CD4-positive, alpha-beta T cell treated with Interleukin-6 at 100 ng/mL for 8 hours (primary cell): ENCODE measurements at places on chromosomes 7 and 10.

DNA sequence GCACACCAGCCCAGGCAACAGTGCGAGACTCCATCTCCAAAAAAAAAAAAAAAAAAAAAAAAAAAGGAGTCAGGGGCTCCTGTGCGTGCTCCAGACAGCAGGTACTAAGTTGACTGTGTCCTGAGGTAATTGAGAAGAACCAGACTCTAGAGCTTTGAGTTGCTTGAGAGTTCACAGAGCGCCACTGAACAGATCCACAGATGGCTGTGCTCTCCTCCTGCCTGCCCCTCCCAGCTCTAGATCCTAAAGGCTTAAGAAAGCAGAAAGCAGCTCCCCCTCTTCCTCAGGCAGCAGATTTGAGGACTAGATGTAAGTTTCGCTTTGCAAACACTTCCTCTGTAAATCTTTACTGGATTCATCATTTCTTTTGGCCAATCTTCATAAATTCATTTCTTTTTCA, 38.7 kb downstream of the SHH start:
- no peak for DNase-seq

DNA sequence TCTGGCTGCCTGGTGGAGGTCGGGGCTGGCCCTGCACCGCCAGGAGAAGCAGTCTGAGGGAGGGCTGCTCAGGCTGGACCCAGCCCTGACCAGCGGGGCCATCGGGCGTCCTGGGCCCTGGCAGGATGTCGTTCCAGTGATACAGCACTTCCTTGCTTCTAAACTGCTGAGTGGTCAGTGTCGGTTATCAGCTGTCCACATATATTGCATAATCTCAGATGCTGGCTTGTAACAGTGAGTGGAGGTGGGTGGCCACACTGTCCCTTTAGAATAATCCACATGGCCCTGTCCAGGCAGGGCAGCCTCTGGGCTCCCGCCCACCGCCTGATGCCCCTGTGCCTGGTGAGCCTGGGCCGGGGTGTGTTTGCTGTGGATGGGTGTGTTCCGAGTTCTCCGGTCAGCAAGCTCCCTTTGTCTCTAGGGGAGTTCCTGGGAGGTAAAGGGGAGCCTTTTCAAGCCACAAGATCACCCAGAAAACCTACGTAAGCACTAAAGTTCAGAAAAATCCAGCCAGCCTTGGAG, 86.1 kb downstream of the LHPP start:
- no peak for DNase-seq

- DNase-seq: no peak
Observed at GRCh38 chr7:23264916-23265458, 18.4 kb downstream of the GPNMB start.

DNA sequence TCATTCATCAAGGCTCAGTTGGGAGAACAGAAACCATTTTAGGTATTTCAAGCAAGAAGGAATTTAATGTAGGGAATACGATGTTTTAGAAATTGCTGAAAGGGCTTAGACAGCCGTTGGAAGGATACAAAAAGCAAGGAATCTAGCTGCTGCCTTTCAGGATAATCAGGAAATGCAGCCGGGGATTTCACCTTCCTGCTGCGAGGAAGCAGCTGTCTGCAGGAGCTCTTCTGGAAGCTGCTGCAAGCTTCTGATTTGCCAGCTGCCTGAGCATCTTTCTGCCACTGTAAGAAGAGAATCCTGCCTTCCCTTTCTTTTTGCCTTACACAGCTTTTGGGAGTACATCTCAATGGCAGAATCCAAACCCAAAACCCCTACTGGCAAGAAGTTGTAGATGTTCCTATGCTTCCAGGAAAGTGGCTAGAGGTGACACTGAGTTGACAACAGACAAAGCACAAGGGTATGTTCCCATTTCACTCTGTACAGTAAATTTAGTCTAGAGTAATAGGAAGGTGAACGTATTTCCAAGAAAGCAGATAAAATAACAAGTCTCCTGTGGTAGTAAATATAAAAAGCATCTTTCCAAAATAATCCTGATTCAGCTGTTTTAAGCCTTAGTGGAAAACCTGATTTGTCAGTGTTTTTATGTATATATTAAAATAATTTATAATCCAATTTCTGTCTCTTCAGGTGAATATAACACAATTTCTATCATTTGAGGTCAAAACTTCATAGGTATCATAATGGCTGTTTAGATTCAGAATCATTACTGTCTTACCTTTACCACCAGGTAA, 148.4 kb upstream of the LRGUK start:
- DNase-seq: no peak

GRCh38 chr10:29804025-29804852, 169.5 kb upstream of the SVIL start:
- DNase-seq: no peak

DNA sequence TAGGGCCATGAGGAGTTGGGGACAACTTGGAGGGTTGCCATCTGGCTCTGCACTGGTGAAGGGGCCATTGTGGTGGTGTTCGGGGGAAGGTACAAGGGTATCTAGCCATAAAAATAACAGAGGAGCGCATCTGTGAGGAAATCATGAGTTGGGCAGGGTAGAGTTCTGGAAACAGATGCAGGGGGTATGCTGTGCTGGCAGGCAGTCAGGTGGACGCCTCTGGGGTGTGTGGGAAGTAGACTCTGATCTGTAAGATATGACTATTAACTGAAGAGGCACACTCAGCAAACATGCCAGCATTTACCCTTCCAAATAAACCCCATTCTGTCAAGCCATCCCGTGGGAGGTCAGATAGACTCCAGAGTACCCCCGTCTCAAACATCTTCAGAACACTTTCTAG, 79.8 kb downstream of the CLEC2L start:
- DNase-seq: no peak

DNA sequence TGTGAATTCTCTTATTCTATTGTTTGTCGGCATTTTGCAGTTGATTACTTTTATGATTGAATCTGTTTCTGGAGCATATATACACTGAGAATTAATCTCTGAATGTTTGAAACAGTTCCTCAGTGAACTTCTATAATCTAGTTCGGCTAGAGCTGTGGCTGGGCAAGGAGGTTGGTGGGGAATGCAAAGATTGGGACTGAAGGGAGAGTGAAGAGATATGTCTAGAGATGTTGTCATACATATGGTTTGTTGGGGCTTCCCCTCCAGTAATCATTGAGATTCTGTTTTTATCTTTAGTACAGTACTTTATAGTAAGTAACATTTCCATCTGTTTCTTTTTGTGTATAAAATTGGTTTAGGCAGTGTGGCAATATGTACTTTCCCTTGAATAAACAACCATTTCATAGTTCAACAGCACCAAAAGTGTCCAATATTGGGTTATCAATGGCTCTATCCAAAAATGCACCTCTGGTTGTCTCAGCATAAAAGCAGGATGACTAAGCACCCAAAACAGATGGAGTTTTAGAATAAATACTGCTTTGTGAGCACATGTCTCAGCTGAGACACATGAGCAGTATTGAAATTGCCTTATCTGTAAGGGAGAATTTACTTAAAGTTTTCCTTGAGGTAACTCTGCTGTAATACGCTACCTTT, 36.7 kb downstream of the WAC start:
- DNase-seq: no peak

DNA sequence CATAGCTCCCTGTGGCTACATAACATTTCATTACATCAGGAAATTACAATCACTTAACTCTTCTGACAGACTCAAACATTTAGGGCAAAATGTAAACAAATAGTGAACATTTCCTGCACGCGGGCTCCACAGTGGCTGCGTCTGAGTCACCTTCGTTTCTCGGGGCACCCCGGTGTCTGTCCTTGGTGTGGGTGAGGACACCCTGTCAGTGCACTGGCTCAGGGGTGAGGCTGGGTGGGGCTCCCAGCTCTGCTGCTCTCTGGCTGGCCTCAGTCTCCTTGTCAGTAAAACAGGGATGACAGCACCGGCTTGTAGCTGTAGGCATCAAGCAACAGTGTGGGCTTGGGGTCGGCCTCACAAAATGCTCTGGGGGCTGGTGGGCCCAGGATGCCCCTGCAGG, 237.1 kb upstream of the SHH start:
- no peak for DNase-seq

DNA sequence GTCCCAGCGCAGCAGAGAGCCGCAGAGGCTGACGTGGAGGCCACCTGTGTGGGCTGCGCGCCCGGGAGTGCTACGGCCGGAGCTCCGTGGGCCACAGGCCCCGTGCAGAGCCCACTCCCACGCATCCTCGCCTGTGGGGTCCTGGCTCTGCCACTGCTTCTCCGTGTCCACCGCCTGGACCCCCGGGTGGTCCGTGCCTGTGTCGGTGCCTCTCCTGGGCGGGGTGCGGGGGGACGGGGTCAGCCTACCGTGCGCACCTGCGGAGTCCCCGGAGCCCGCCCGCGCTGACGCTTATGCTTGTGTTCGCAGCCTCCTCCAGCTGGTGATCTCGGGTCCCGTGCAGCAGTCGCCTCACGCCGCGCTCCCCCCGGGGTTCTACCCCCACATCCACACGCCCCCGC, 7.8 kb upstream of the ZNF853 start:
- no peak for DNase-seq

DNA sequence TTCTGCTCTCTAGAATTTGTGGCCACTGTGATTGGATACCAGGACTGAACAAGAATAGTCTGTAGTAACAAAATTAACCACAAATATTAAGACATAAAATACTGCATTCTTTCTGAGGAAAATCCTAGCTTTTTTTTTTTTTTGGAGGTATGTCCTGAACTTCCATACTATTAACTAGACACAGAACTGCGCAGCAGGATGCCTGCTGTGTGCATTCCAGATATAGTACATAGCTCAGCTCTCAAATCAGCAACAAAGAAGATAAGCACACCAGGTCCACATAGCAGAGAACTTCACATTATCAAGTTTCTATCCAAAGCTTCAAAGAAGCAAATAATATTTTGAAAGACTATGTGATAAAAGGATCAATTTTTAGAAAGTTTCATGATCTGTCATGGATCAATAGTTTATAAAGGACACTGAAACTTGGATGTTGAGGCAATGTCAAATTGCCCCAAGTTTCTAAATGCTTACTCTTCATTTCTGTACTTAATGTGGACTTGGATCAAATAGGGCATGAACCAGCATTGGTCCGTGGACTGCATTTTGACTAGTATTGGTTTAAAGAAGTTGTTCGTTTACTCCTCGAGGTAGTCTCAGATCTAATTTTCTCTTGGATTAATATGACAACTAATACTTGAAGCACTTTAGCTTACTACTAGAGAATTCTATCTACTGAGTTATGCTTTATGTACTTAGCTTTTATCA, 15.4 kb downstream of the NAMPT start:
- DNase-seq: no peak

DNA sequence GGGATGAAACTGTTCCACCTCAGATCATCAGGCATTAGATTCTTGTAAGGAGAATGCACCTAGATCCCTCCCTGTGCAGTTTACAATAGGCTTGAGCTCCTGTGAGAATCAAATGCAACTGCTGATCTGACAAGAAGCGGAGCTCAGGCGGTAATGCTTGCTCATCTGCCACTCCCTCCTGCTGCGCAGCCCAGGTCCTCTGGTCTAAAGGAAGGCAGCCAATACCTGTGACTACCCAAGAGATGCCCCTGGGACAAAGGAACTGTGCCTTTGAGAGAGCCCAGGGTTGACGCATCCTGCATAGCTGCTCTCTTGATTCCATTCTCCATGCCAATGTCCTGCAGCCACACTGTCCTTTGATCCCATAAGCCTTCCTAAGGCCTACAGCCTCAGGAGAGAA, 73.1 kb downstream of the ADCYAP1R1 start:
- no peak for DNase-seq
